Stimulated activated CD8-positive, alpha-beta memory T cell treated with anti-CD3 and anti-CD28 coated beads, Interleukin-4, amount 100 ng/mL, for 4 hours (primary cell): ENCODE measurements at places on chromosomes 16 and 17.

DNA sequence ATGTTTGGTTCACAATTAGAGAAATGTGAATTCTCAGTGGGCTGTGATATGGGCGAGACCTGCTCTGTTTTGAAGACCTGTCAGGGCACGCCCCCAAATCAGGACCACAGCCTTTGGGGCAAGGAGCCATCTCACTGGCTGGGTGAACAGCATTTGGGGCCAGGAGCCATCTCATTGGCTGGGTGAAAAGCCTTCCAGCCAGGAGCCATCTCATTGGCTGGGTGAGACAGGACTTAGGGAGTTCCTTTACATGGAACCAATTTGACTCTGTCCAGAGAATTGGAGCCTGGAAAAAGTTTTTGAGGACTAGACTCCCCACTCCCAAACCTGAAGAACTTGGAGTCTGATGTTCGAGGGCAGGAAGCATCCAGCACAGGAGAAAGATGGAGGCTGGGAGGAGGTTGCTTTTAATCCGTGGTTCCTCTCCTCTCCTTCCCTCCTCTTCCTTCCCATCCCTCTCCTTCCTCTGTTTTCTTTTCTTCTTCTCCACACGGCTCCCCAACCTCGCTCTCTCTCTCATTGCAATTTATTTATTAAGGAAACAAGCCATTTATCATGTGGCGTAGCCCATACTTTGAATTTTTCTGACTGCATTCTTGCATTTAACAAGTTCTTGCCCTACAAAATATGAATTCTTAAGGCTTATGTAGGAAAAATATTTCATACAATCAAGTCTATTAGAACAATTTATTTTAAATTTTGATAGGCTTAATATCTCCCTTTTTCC, 19.7 kb downstream of the FOXL1 start:
- DNase-seq: no peak

- no peak for DNase-seq
Measured at GRCh38 chr17:71164561-71164960, 956.3 kb upstream of the SOX9 start.

- no peak for DNase-seq
Measured at GRCh38 chr16:23423496-23424049, 29.4 kb downstream of the COG7 start.

- DNase-seq: no peak
Measured at GRCh38 chr16:85440744-85441143, 172.4 kb upstream of the GSE1 start.

- DNase-seq: no peak
Measured at GRCh38 chr16:8907096-8907495, 24.9 kb downstream of the LITAFD start.

DNA sequence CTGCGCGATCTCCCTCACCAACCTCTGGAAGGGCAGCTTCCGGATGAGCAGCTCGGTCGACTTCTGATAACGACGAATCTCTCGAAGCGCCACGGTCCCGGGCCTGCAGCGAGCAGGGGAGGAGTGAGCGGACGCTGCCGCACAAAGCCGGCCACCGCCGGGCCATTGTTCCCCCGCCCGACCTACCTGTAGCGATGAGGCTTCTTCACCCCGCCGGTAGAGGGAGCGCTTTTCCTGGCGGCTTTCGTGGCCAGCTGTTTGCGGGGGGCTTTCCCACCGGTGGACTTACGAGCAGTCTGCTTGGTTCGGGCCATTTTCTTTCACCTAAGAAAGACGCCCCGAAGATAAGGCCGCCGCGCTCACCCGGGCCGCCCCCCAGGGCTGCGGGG, 5.8 kb upstream of the UNK start:
- DNase-seq: peak; percentile 45

GRCh38 chr16:68491576-68491950, 43.3 kb upstream of the SMPD3 start:
- DNase-seq: no peak

- no peak for DNase-seq
Measured at GRCh38 chr16:9139965-9140364, 48.5 kb downstream of the HAPSTR1 start.

- no peak for DNase-seq
Measured at GRCh38 chr17:72751746-72752145, 340.7 kb downstream of the SLC39A11 start.

DNA sequence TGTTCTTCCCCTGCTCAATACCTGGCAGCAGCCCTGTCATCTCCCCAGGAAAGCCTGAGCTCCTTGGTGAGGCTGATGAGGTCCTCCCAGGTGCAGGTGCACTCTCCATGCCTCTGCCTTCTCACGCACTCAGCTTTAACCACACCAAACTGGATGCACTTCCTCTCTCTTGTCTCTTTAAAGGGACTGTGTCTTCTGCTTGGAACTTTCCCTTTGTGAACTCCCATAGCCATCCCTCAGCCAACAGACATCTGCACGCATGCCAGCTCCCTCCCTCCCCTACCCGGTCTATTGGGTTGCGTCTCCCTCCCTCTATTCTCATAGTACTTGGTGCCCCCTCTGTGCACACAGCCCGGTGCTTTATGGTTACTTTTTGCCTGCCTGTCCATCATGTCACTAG, 231.2 kb downstream of the MSI2 start:
- DNase-seq: no peak

DNA sequence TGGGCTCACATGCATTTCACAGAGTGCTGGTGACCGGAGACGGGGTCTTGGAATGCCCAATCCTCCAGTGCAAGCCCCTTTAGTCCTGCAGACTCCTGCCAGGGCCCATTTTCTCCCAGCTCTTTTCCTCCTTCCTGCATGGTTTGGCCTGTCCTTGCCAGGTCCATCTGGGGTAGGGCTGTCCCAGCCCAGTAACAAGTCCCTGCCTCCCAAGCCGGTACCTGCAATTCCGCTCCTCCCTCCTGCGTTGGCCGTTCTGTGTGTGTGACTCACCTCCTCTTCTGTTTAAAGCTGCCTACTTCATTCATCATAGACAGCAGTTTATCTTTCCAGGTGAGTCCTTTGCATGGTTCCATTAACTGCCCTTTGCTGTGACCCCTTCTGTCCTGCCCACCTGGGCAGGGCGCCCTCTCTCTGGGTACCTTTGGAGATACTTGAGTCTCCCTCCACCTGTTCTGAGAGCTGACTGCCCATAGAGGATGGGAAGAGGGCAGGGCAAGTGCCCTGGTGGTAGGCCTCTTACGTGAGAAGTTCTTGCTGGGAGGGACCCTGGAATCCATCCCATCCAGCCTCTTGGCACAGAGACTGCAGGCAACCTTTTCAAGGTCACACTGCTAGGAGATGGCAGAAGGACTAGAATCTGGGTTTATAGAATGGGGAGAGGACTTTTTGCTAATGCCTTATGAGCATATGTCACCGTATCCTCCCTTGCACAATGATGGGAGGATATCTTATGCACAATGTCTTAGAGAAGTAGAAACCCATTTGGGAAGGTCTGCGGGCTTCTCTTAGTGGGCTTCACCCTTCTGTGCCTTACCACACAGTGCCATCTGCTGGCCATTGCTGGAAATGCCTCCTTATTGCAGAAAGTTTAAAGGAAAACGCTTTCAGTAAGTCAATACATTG, 29.7 kb upstream of the LGALS9 start:
- peak; percentile 90 for DNase-seq

GRCh38 chr16:57396786-57397185, 7.8 kb upstream of the CCL17 start:
- DNase-seq: no peak

DNA sequence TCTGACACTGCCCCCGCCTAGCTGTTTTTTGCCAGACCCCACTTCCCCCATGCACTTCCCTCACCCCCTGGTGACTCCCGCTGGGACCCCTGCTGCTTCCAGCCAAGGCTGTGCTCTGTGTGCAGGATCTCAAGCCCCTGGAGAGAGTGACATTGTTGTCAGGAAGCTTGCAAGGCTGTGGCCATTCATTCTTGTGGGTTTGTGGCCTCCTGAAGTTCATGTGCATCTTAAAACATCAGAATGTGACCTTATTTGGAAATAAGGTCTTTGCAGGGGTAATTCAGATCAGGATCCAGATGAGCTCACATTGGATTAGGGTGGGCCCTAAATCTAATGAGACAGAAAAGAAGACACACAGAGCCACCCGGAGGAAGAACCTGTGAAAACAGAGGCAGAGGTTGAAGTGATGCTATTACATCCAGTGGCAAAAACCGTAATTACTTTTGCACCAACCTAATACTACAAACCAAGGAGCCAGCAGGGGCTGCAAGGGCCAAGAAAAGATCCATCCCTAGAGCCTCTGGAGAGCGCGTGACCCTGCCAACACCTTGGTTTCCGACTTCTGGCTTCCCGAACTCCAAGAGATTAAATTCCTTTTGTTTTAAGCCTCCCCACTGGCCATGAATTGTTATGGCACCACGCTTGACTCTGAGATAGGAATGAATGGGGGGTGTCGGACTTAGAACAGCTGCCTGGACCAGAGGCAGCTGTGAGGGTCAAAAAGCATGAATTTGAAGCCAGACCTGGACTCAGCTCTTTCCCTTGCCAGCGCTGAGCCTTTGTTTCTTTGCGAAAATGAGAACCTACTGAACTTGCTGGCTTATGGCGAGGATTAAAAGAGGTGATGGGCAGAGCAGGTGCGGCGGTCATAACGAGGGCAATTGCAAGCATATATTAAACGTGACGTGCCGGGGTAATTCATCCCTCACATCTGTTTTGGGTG, 75.5 kb downstream of the BMERB1 start:
- no peak for DNase-seq
